H9 (cell line): ENCODE measurements at places on chromosomes 5 and 9. TPM values are rescaled to one million over a fixed set of nuclear protein-coding genes. Genes with fewer than 3 reads are reported as not detected.

The PCDHA5 gene
- 0.33 and 0.39 TPM in 2 replicates for total RNA-seq

The TXNDC8 gene
- not detected in 2 replicates for total RNA-seq

The XRCC4 gene
- 10.8 and 11.4 TPM in 2 replicates for total RNA-seq

DNA sequence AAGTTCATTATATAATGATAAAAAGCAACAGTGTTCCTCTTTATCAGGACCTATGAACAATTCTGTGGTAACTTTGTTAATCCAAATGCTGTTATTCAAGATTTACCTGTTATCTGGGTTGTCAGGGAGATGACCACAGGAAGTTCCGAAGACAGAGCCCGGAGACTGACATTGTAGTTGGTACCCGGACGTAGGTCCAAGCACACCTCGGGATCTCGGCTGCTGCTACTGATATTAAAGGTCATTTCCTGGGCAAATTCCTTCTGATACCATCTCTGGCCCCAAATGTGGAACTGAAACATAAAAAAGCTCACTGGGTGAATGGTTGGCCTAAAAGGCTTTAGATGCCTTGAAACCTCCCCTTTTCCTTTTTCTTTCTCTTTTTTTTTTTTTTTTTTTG, 96.7 kb downstream of the SUSD1 start:
- no peak for DNase-seq

DNA sequence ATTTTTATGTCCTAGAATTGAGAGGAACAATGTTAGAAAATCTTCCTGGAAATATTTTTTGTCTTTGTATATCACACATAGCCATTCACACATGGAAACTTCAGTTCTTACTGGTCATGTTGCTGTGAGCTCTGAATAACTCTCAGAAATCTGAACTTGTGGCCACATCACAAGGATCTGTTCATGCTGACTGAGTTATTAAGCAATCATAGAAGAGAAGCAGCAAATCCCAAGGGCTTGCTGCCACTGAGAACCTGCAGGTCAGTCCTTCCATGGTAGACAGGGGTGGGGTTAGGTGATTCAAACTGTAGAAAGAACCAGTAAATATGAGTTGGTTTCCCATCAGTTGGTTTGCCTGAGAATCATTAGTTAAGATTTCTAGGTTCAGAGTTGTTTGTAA, 27.6 kb downstream of the SGCD start:
- DNase-seq = no peak

DNA sequence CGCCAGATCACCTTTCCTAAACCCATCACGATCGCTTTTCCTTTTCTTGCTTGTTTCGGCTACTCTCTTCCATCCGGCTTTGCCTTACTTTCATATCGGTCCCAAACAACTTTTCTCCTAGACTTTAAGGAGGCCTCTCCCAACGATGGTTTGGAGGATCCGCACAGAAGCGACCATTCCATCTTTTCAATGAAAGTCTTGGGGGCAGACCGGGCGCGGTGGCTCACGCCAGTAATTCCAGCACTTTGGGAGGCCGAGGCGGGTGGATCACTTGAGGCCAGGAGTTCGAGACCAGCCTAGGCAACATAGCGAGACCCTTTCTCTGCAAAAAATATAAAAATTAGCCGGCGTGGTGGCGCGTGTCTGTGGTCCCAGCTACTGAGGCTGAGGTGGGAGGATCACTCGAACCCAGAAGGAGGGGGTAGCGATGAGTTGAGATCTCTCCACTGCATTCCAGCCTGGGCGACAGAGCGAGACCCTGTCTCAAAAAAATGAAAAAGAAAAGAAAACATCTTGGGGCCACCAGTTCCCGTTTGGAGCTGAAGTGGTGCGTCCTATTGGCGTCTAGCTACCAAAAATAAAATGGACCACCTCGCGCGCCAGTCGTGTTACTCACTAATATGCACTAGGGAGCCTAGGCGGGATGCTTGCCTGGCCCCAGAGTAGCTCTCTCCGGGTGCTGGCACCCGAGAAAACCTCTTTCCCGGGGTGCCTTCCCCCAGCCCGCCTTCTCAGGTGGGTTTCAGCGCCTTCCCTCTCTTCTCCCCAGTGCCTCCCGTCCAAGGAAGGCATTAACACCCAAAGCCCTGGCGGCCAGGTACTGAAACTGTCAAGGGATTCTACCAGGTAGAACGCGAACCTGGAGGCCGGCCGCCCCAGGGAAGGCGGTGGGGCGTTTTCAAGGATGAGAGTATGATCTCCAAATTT, 800 bp upstream of the AP3B1 start:
- peak; percentile 76 for DNase-seq

- no peak for DNase-seq
These were observed 300.8 kb upstream of the PANK3 start for GRCh38 chr5:168879929-168880328.

GRCh38 chr9:137437691-137438590, 3.2 kb downstream of the ENTPD8 start:
- no peak for DNase-seq

DNA sequence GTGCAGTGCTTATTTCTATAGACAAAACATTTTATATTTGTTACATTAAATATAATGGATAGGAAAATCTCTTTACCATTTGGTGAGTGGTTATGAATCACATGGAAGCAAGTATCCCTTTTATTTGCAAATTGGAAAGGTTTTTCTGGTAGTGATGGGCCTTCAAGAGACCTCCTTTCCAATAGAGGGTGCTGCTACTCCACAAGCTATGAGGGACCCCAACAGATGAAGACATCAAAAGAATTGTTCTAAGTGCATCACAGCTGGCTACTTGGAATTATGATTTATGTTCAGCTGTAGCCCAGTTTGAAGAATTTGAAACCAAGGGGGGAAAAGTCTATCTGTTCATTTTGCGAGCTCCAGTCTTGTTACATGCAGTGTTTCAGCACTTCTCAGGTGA, 493.7 kb upstream of the SGCD start:
- DNase-seq = no peak

DNA sequence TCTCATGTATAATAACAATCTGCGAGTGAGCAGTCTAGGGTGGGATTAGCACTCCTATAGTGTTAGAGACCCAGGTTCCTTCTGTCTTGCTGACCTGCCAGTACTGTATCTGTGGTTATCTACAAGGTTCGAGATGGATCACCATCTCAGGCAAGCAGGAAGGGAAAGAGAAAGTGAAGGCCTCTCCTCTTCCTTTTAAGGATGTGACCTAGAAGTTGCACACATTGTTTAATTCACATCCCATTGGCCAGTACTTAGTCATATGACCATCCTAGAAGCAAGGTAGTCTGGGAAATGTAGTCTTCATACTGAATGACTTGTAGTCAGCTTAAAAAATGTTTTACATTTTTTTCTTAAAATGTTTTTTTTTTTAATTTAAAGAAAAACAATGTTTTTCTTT, 168.6 kb downstream of the CARTPT start:
- no peak for DNase-seq

GRCh38 chr9:137299938-137300337, 2.1 kb downstream of the NRARP start:
- peak; percentile 39 for DNase-seq

- no peak for DNase-seq
These were observed 91.2 kb downstream of the ANXA2R start for GRCh38 chr5:42948961-42949347.
